OCI-LY7 (cell line): ENCODE measurements at places on chromosomes 4 and X. TPM values are rescaled to one million over a fixed set of nuclear protein-coding genes. Genes with fewer than 3 reads are reported as not detected.

GRCh38 chr4:69044247-69044646 lies 52.0 kb upstream of the UGT2B7 start:
- no peak for DNase-seq

GRCh38 chr4:150679765-150680343 lies 97.9 kb downstream of the MAB21L2 start:
- DNase-seq: no peak

GRCh38 chr4:86565651-86566050 lies 28.5 kb upstream of the PTPN13 start:
- no peak for DNase-seq

DNA sequence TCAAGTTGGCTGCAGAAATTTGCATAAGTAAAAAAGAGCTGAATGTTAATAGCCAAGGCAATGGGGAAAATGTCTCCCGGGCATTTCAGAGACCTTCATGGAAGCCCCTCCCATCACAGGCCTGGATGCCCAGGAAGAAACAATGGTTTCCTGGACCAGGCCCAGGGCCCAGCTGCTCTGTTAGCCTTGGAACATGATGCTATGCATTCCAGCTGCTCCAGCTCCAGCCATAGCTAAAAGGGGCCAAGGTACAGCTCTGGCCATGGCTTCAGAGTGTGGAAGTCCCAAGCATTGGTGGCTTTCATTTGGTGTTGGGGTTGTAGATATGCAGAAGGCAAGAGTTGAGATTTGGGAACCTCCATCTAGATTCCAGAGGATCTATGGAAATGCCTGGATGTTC lies 508.3 kb downstream of the SPRY1 start:
- DNase-seq: no peak

DNA sequence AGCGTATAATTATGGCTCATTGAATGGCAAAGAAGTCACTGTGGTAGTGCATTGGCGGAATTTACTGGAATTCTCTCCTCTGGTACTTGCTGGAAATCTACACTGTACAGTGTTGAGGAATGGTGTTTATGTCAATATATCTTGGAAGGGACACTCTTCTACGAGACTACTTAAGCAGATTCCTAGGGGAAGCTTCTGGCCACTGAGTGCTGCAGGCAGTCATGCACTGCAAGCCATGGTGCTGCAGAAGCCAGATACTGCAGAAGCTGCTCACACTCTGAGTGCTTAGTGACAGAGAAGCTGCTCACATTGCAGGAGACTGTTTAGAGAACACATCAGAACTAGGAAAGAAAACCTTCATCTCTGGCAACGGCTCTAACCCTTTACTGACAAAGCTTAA lies 725.0 kb downstream of the CCSER1 start:
- DNase-seq: no peak

- DNase-seq: no peak
Observed at GRCh38 chr4:148539387-148539786, 97.2 kb upstream of the NR3C2 start.

DNA sequence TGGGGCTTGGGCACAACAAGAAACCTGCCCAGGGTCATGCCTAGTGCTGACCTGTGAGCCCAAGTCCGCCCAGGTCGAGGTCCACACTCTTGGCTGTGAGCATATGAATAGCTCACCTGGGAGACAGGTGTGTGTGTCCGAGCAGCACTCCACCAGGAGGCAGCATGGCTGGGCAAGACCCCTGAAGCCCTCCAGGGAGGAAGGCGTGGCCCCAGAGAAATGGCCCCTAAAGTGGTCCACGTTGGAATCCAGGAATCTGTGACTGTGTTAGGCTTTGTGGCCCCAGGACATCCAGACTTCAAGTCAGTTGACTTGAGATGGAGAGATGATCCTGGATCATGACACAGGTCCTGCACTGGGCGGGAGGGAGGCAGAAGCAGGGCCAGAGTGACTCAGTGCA lies 138.8 kb downstream of the CPZ start:
- DNase-seq: no peak

- peak; percentile 42 for DNase-seq
Observed at GRCh38 chrX:13194291-13195103, 125.4 kb downstream of the ATXN3L start.

DNA sequence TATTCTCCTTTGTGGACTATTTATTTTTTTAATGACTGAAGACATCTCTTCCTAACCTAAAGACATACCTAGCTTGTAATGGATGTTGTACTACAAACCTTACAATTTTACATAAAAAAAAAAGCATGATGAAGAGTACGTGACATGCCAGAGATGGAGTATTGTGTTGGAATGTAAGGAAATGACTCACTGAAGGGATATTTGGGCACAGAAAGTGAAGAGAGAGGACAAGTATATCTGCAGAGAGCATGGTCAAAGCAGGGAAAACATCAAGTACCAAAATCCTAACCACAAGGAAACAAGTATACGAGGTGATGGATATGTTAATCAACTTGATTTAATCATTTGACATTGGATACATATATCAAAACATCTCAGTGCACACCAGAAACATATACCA lies 1051.4 kb upstream of the PRKX start:
- DNase-seq: no peak

GRCh38 chrX:105211066-105211575 lies 9.4 kb downstream of the TEX13A start:
- DNase-seq: no peak

- DNase-seq: peak; percentile 30
Observed at GRCh38 chr4:131584587-131584986, 1564.5 kb upstream of the PCDH10 start.

GRCh38 chr4:140568507-140569306 lies at the start of gene UCP1:
UCP1 (minus strand) TSS chr4:140568961; CDS start chr4:140568729, 232 bp downstream.
- no peak for DNase-seq

DNA sequence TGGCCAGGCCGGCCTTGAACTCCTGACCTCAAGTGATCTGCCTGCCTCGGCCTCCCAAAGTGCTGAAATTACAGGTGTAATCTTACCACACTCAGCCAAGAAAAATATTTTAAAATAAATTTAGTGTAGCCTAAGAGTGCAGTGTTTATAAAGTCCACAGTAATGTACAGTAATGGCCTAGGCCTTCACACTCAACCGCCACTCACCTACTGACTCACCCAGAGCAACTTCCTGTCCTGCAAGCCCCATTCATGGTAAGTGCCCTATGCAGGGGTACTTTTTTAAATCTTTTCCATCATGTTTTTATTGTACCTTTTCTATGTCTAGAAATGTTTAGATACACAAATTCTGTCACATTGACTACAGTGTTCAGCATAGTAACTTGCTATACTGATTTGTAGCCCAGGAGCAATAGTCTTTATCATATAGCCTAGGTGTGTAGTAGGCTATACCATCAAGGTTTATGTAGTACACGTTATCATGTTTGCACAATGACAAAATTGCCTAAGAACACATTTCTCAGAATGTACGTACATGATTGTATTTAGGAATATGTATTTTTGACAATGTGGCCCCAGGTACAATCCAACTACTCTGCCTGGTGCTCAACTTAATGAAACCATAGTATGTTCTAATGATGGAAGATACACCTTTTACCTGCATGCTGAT lies 455.2 kb downstream of the PCDH7 start:
- no peak for DNase-seq

- DNase-seq: no peak
Observed at GRCh38 chr4:139744232-139744631, 78.6 kb downstream of the MGST2 start.

DNA sequence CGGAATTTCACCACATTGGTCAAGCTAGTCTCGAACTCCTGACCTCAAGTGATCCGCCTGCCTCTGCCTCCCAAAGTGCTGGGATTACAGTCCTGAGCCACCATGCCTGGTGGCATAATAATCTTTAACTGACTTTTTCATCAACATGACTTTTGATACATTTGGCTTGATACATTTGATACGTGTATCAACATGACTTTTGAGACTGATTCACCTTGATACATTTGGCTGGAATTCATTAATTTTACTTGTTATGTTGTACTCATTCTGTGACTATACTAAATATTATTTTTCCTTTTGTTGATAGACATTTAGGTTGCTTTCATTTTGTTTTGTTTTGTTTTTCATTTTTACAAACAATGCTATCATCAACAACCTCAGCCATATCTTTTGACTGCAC lies 6.3 kb downstream of the TMEM154 start:
- no peak for DNase-seq

DNA sequence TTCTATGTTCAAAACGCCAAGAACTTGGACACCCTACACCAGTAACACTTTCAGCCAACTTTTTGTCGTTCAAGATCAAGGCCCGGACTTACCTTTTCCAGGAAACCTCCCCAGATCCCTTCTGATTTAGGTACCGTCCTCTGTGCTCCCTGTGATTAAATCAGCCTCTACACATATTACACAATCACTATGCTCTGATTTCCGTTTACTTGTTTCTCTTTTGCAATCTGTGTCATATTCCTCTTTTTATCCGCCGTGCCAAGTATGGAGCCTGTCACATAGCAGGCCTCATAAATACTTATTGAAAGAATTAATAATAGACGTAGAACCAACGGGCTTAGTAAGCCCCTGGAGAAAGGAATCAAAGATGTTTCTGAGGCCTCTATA lies 722 bp upstream of the TMEM33 start:
- no peak for DNase-seq

DNA sequence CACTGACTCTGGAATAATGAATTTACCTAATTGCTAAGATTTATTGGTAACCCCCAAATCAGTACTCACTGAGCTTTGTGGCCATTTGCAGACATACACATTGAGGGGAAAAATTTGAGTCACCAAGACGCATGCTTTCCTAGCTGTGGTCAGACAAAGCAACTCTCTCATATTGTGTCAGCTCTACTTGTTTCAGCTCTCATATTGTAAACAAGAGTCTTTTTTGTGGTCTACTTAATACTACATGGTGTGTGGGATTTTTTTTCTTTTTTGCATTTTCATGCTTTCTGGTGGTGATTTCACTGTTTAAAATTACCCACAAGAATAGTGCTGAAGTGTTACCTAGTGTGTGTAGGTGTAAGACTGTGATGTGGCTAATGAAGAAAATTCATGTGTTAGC lies 428.2 kb upstream of the GALNT7 start:
- no peak for DNase-seq

- DNase-seq: no peak
Observed at GRCh38 chrX:134714633-134715110, 56.4 kb upstream of the PLAC1 start.

DNA sequence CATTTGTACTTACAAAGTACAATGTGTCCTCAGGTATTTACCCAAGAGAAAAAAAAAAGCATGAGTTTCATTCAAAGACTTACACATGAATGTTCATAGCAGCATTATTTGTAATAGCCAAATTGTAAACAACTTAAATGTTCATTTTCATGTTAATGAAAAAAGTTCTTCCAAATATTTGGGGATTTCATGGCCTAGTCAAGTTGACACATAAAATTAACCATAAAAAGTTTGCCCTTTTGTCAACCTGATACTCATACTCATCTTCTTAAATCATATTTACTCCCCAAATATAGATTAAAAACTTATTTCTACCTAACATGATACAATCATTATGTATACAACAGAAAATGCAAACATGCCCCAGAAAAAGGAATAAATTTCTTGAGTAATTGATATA lies 112.5 kb upstream of the EMCN start:
- DNase-seq: no peak

- no peak for DNase-seq
Observed at GRCh38 chr4:119523399-119523798, 105.2 kb downstream of the PDE5A start.

GRCh38 chr4:54067166-54067565 lies 2.8 kb upstream of the CHIC2 start:
- no peak for DNase-seq

GRCh38 chr4:148847544-148848255 lies 405.5 kb upstream of the NR3C2 start:
- no peak for DNase-seq

DNA sequence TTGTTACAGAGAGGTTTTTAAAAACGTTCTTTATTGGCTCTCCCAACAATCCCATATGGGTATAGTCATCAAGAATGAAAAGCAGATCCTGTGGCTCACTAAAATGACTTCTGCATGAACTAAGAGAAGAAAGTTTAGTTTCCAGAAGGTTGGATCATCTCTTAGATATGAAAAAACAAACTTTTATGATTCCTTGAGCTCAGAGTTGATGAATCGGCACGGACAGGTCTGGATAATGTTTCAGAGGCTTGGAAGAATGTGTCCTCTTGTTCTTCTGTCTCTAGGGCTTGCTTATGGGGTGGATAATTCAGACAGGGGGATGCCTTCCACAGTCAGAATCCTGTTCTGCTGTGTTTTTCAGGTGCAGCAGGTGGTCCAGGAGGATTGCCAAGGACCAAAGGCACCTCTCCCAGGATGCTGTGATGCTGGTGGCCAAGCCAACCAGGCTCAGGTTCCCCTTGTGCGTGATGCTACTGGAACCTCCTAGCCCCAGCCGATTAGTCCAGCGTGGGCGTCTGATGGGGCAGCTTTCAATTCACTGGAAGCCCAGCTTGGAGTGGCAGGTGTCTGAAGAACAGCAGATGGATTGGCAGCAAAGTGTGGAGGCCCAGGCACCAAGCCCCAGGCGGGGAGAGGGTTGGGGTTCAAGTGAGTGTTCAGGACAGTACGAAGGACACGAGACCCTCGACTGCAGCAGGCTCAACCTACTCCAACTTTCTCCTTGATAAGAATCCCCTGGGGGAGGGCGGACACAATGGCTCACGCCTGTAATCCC lies 30.3 kb downstream of the CCKAR start:
- no peak for DNase-seq

DNA sequence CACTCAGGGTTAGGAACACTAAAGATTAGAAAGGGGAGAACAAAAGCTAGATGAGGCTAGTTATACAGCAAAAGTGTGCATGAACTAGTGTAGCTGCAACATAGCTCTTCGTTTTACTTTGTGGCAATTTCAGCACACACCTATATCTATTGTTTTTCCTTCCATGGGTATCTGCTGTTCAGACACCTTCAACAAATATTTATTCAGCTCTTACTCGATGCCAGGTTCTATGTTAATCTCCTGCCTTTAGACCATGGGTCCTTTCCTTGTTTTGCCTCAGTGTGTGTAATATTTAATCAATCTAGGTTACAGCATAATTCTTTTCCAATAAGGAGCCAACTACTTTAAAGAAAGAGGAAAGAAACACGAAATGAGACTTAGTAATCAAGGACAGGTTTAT lies 10.4 kb upstream of the FAM9A start:
- no peak for DNase-seq

AMTN gene
- not detected in 2 replicates for total RNA-seq

MMRN1 gene
- total RNA-seq: 0.13 TPM in 1 of 2 replicates, not detected in the other

HTR2C gene
- total RNA-seq: not detected in 2 replicates

TCEAL2 gene
- total RNA-seq: not detected in 2 replicates

KCNIP4 gene
- not detected in 2 replicates for total RNA-seq

AADAT gene
- not detected in 2 replicates for total RNA-seq

GLOD5 gene
- not detected in 2 replicates for total RNA-seq

FAM236B gene
- total RNA-seq: not detected in 2 replicates

PDZD4 gene
- not detected in 2 replicates for total RNA-seq

RHOH gene
- total RNA-seq: 83.2 and 87.4 TPM in 2 replicates

GAGE12E gene
- total RNA-seq: not detected in 2 replicates

NDST3 gene
- not detected in 2 replicates for total RNA-seq

PLAC8 gene
- not detected in 2 replicates for total RNA-seq

TMEM165 gene
- total RNA-seq: 86.1 and 94.0 TPM in 2 replicates

RTL3 gene
- not detected in 2 replicates for total RNA-seq

DDIT4L gene
- not detected in 2 replicates for total RNA-seq

HHIP gene
- total RNA-seq: not detected in 2 replicates

CPZ gene
- not detected in 2 replicates for total RNA-seq

SHROOM3 gene
- not detected in 2 replicates for total RNA-seq

TLR10 gene
- total RNA-seq: 19.5 and 27.4 TPM in 2 replicates

KIF4A gene
- 40.7 and 43.4 TPM in 2 replicates for total RNA-seq

KLHL13 gene
- total RNA-seq: not detected in 2 replicates

CT45A1 gene
- not detected in 2 replicates for total RNA-seq
